ENCODE measurements at places on chromosomes 3 and 15.

DNA sequence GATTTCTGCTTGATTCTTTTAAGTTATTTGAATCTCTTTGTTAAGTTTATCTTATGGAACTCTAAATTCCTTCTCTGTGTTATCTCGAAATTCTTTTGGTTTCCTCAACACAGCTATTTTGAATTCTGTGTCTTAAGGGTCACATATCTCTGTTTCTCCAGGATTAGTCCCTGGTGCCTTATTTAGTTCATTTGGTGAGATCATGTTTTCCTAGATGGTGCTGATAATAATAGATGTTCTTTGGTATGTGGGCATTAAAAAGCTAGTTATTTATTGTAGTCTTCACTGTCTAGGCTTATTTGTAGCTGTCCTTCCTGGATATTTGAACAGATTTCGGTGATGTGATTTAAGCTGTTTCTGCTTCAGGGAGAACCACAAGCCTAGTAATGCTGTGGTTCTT is 615.6 kb upstream of the NECTIN3 start:
- no peak for DNase-seq

- no peak for DNase-seq
Observed at GRCh38 chr15:69114331-69114928, 46.0 kb upstream of the GLCE start.

DNA sequence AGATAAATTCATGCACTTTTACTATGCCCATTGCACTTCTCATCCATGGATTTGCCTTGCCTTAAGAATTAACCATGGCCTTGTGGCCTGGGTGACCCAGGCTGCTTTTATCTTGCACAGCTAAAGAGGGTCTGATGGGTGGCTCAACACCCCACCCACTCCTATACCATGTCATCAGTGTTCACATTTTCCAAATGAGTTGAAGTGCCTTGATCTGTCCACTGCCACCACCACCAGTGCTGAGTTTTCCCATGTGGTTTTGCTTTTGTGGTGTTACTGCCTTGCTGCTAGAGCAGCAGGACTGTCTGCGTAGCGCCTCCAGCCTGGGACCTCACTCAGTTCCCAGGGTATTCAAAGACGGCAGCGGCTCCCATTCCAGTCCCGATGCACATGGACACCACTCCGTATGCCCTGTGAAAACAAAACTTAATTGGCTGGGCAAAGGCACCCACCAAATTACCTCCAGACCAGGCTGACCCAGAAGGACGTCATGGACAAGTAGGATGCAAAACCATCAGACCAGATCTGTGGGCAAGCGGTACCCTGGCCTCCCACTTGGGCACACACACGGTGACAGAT is 14.1 kb downstream of the ACAA1 start:
- DNase-seq, result no peak

DNA sequence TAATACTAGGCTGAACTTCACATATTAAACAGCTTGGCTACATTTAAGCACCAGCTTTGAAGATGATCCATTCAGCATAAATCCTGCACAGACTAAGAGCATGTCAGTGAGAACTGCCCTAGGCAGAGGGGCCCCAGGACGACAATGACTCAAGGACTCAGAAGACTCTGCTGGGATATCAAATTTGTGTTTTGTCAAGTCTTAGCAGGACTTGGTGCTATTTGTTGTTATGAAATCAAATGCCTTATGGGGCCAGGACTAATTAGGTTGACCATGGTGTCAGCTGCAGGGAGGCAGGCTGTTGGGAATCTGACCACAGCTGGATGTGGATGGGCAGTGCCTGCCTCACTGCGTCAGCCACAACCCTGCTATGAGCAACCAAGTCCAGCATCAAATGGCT is 91.8 kb downstream of the RYR3 start:
- DNase-seq, result no peak

DNA sequence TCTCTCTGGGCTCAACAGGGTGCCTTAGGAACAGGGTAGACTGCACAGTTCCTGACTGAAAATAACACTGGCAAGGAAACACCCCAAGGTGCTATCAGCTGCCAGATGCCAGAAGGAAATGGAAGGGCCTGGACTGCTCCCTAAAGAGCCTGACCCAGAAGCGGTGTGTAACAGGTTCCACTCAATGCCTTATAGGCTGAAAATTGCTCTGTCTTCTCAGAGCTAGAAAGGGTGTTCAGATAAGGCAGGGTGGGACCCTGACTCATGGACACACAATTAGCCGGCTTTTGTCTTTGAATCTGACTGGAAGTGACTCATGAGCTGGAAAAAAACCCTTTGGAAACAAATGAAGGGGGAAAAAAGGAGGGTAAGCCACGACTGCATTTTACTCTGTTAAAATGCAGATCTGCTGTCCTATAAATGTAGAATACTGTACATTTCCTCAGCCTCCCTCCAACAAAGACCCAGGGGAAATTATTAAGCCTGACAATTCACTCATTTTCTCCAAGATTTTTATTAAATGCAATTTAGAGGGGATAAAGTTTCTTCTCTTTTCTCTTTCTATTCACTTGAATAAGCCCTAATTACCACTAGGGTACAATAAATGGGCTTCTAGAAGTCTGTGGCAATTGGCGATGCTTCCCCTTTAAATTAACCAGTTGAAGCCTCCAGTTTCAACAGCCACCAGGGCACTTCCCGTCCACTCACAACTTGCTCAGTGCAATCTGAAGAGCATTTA is 160.2 kb upstream of the TBL1XR1 start:
- no peak for DNase-seq

DNA sequence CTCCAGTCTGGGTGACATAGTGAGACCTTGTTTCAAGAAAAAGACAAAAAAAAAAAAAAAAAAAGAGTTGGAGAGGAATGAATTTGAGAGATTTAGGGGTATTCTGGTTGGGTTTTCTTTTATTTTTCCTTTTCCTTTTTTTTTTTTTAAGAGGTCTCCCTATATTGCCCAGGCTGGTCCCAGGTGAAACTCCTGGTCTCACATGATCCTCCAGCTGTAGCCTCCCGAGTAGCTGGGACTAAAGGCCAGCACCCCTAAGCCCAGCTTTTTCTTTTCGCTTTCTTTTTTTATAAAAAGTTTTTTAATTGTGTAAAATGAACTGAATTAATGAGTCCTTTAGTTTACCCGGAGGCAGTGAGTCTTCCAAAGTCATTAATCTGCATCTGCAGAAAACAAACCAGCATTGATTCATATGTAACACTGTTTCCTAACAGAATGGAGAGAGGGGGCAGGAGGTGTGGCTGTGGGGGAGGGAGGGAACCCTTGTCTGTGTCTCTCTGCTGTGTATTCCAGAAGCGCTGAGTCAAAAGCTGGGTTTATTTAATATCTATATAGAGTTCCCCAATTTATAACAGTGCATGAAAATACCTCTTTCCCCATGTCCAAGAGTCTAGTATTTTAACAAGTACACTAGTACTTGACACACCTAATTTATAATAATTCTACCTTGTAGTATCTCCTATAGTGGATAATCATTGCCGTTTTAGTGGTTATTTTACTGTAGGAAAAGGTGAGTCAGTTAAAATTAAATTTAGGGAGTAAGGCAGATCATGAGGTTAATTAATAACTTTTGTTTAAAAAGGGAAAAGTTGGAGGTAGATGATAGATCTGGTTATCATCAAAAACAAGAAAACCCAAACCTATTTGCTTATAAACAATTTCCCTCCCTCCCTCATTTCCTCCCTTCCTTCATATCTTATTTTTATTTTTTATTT is 2.6 kb upstream of the DPPA4 start:
- DNase-seq, result no peak

DNA sequence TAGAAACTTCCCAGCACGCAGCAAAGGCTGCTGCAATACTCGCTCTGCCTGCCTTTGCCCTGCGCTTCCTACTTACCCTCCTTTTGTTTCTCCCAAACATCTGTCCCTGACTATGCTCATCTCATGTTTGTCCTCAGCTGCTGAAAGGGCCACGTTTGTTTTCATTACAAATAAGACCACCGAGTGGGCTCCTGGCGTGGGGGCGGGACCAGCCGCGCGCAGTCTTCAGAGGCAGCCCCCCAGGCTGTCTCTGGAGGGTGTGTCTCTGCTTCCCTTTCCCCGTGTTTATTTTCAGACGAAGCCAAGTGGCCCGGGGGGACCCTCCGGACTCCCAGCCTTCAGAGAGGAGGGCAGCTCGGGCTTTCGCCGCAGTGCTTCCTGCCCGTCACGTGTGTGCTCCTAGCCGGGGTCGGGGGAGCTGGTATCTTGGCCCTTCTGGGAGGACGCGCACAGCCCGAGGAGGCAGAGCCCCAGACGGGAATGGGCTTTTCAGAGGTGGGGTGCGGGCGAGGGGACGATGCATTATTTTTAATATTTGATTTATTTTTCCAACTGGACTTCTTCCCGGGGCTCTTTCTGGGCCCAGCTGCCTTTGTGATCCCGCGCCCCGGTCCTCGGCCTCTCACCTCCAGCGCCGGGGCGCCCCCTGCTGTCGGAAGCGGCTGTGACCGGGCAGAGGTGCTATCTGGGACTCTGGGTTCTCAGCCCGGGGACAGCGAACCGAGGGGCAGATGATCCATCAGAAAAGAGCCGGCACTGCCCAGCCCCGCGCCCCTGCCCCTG is 70.0 kb upstream of the CGNL1 start:
- no peak for DNase-seq

DNA sequence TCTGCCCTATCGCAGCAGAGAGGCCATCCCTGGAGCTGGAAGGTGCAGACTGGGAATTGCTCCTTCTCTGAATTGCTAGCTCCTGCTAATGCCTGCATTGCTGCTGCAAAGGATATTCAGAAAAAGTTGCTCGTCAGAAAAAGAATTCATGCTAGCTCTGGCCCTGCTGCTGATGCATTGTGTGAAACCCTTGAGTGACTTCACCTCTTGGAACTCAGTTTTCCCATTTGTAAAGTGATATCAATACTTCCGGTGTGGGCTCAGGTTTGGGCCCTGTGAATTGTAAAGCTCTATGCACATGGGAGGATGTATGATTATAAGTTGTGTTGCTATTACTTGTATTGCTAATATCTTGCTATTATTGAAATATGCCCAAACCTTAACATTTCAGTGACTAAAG is 11.4 kb downstream of the SQOR start:
- no peak for DNase-seq

DNA sequence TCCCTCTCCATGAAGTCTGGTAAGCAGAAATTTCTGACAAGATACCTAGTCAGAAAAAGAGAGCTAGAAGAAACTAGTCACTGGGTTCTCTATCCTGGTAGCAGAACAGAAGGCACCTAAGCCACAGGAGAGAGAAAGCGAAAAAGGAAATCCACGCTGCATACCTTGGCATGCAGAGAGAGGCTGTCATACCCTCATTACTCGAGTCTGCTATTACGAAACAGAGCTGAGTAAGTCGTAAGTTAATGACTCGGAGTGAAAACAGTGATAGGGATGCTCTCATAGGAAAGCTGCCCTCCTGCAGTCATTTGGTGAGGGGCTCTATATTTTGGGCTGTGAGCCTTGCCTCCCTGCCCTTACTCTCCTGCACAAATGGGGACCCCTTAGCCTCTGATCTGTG is 16.2 kb downstream of the CLRN1 start:
- no peak for DNase-seq

DNA sequence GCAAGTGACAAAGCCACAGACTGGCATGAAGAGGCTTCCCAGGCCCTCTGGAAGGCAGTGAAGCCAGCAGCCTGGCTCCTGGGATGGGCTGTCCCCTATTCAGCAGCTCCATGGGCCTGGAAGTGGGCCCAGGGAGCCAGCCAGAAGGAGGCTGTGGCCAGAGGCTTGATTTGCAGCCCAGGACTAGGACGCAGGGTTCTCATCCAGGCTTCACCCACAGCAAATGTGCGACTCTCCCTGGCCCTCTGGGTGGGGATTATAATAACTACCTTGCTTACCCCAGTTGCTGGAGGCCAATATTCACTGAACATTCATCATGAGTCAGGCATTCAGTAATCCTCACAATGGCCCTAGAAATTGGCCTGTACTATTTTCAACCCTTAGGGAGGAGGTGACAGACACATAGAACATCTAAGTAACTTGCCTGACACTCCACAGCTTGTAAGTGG is 24.6 kb upstream of the SRP14 start:
- no peak for DNase-seq

- no peak for DNase-seq
Observed at GRCh38 chr15:35648941-35649340, 103.0 kb upstream of the DPH6 start.

- DNase-seq, result no peak
Observed at GRCh38 chr3:107222907-107223306, 154.3 kb upstream of the CCDC54 start.

GRCh38 chr3:183555541-183556081 is at the start of gene KLHL6:
Gene KLHL6 (minus strand): TSS chr3:183555706. CDS start chr3:183555653, 53 bp downstream.
- no peak for DNase-seq

- DNase-seq, result no peak
Observed at GRCh38 chr3:114671741-114672510, 378.1 kb downstream of the TIGIT start.

DNA sequence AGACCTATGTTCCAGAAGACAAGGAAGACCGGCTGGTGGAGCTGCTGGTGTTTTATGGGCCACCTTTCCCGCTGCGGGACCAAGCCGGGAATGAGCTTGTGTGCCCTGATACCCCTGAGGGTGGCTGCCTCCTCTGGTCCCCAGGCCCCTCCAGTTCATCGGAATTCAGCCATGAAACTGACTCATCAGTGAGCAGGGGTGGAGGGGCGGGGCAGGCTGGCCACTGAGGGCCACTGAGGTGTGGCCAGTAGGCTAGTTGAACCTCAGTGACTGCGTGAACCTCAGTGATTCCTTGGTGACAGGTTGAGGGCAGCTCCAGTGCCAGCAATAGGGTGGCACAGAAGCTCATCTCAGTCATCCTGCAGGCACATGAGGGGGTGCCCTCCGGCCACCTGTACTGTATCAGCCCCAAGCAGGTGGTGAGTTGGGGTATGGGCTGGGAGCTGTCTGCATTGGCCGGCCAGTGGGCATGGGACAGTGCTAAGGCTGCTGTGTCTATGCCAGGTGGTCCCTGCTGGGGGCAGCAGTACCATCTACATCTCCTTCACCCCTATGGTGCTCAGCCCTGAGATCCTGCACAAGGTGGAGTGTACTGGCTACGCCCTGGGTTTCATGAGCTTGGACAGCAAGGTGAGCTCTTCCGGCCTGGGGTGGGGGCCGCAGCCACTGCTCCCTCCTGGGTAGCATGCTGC is 20.3 kb downstream of the ACAA1 start:
- no peak for DNase-seq

- DNase-seq, result no peak
Observed at GRCh38 chr3:14042680-14043079, 82.0 kb downstream of the CHCHD4 start.
